ENCODE measurements at places on chromosomes 7 and 10. TPM values are rescaled to one million over a fixed set of nuclear protein-coding genes. Genes with fewer than 3 reads are reported as not detected.

GRCh38 chr7:157830331-157830730, 493.5 kb downstream of the DNAJB6 start:
- no peaks in the 10 kb centered on the region for H3K27me3 ChIP-seq
- no peak for DNase-seq
- no peaks in the 10 kb centered on the region for H3K36me3 ChIP-seq
- H3K4me3 ChIP-seq: no peak overlapping the region
- no peak overlapping the region for H3K27ac ChIP-seq

- peaks cover 7% of the 10 kb centered on the region for H3K4me1 ChIP-seq
- H3K36me3 ChIP-seq: no peaks in the 10 kb centered on the region
- H3K27ac ChIP-seq: no peak overlapping the region
- DNase-seq: peak; percentile 88
- H3K4me3 ChIP-seq: no peak overlapping the region
- no peaks in the 10 kb centered on the region for H3K27me3 ChIP-seq
Measured at GRCh38 chr10:71608819-71609768, 110.5 kb downstream of the C10orf105 start.

The GIMAP7 gene
- 43.6 TPM for total RNA-seq

- H3K36me3 ChIP-seq: no peaks in the 10 kb centered on the region
- no peaks in the 10 kb centered on the region for H3K4me1 ChIP-seq
- H3K4me3 ChIP-seq: no peak overlapping the region
Measured at GRCh38 chr7:136023134-136023869, 46.1 kb upstream of the MTPN start.

The LLCFC1 gene
- not detected for total RNA-seq

The ADAM22 gene
- total RNA-seq: 7.9 TPM

The CDHR3 gene
- total RNA-seq: 7.1 TPM

The ADAM12 gene
- total RNA-seq: 3.3 TPM

- H3K4me3 ChIP-seq: no peak overlapping the region
- DNase-seq: no peak
- peaks cover 3% of the 10 kb centered on the region for H3K36me3 ChIP-seq
- H3K4me1 ChIP-seq: no peaks in the 10 kb centered on the region
- H3K27ac ChIP-seq: peak overlapping the region; percentile 21
- no peaks in the 10 kb centered on the region for H3K27me3 ChIP-seq
Measured at GRCh38 chr10:89426230-89426868, 12.0 kb downstream of the IFIT5 start.

The RAMP3 gene
- total RNA-seq: 82.6 TPM

The PCGF6 gene
- total RNA-seq: 6.3 TPM

DNA sequence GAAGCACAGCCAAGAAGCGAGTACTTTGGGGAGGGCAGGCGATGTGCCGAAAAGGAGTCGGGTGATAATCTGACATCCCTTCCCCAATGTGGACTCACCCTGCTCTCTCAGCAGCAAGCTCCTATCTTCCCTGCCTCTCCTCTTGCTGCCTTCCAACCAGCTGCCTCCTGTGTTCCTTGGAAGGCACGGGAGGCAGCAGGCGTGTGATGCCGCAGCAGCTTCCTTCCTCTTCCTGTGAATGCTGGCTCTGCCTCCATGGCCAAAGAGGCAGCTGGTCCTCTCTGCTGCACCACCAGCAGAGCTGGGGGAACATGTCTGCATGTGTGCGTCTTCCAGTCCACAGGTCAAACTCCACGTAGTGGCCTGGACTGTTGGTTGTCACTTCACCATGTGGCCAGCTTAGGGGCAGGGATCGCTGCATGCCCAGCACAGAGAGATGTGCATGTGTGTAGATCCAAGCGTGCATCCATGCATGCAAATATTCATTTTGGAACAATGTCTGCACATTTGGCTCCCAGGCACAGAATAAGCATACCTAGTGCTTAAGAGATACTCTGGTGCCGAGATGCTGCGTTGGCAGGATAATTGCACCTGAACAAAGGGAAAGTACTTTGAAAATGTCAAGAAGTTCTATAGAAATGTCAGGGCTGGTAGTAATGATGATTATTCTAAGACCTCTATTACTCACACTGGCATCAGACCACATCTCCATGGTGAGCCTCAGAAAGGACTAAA, 499.8 kb downstream of the PLXNA4 start:
- H3K36me3 ChIP-seq: no peaks in the 10 kb centered on the region
- no peak overlapping the region for H3K27ac ChIP-seq

DNA sequence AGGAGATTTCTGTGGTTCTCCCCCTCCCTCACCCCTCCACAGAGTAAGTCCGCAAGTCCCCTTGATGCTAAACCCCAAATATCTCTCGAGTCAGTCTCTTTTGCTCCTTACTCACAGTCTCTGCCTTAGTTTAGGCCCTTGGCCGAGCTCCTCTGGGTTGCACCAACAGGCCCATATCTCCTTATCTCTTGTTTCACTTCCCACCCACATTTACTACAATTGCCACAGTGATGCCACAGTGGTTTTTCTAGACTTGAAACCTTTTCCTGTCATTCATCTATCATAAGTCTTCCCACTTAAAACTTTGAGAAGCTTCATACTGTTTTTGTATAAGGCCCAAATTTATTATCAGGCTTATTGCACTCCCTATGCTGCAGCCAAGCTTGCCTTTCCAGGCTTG, 23.4 kb upstream of the NME8 start:
- no peaks in the 10 kb centered on the region for H3K27me3 ChIP-seq
- H3K27ac ChIP-seq: no peak overlapping the region
- H3K4me3 ChIP-seq: no peak overlapping the region
- H3K36me3 ChIP-seq: no peaks in the 10 kb centered on the region

GRCh38 chr7:86889501-86889900, 170.0 kb downstream of the ELAPOR2 start:
- no peaks in the 10 kb centered on the region for H3K4me1 ChIP-seq
- no peak for DNase-seq
- no peaks in the 10 kb centered on the region for H3K27me3 ChIP-seq
- no peak overlapping the region for H3K4me3 ChIP-seq
- no peaks in the 10 kb centered on the region for H3K36me3 ChIP-seq

DNA sequence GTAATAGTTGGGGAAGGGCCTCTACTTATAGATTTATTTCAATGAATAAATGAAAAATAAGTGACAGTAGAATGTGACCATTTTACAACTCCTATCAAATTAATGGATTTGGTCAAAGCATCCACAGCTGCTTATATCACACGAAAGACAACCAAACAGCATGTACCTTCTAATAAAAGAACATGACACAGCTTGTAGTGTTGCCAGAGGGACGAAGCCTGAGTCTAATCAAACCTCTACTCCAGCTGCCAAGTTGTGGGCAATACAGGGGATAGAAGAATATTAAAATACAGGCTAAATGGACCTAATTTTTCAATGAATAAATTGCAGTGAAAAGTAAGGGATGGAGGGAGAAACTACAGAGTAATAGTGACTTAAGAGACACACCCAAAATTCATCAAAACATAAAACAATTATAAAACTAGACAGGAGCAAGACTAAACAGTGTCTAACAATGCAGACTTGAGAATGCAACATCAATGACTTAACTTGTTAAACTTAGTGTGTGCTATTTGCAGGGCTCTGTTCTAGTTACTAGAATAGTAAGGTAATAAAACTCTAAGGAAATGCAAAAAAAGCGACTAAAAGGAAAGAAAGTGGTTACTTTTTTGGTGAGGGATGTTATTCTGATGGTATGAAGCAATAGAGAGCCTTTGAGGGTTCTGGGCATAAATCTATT, 853.8 kb downstream of the GRM8 start:
- H3K36me3 ChIP-seq: no peaks in the 10 kb centered on the region
- no peak overlapping the region for H3K27ac ChIP-seq
- no peaks in the 10 kb centered on the region for H3K27me3 ChIP-seq
- no peaks in the 10 kb centered on the region for H3K4me1 ChIP-seq
- DNase-seq: no peak
- H3K4me3 ChIP-seq: no peak overlapping the region

GRCh38 chr7:29384277-29384676, 179.4 kb upstream of the PRR15 start:
- DNase-seq: no peak
- no peak overlapping the region for H3K27ac ChIP-seq
- no peaks in the 10 kb centered on the region for H3K27me3 ChIP-seq
- H3K36me3 ChIP-seq: no peaks in the 10 kb centered on the region

DNA sequence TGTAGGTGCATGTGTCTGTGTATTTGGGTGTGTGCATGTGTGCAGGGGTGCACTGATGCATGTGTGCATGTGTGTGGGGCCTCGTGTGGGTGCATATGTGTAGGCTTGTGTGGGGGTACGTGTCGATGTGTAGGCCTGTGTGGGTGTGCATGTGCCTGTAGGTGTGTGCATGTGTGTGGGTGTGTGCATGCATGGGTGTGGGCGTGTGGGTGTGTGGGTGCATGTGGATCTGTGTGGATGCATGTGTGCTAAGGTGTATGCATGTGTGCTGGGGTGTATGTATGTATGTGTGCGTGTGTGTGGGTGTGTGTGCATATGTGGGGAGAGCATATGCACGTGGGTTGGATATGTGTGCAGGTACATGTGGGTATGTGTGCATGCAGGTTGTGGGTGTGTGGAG, 73.2 kb downstream of the NKX6-2 start:
- no peaks in the 10 kb centered on the region for H3K27me3 ChIP-seq
- H3K4me3 ChIP-seq: no peak overlapping the region
- DNase-seq: peak; percentile 16
- H3K36me3 ChIP-seq: peaks cover 7% of the 10 kb centered on the region
- no peak overlapping the region for H3K27ac ChIP-seq

The RTKN2 gene
- total RNA-seq: 1.6 TPM

DNA sequence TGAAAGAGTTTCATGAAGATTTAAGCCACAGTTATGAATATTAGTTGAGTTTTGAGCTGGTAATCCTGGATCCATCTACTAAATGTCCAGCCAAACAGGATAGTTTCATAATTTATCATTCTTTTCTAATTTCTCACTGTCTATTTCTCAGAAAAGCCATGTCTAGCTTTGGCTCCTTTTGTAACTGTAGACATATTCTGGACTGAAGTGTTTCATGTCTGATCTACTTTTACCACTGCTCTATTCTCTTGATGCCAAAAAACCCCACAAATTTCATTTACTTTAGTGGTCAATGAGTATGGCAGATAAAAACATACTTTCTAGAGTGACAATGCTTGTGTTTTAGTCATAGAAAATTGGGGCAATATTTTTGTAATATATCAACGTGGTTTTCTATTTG, 61.2 kb downstream of the ICA1 start:
- DNase-seq: no peak
- H3K27ac ChIP-seq: no peak overlapping the region
- H3K27me3 ChIP-seq: no peaks in the 10 kb centered on the region
- H3K4me3 ChIP-seq: no peak overlapping the region

The MKX gene
- 1.3 TPM for total RNA-seq

DNA sequence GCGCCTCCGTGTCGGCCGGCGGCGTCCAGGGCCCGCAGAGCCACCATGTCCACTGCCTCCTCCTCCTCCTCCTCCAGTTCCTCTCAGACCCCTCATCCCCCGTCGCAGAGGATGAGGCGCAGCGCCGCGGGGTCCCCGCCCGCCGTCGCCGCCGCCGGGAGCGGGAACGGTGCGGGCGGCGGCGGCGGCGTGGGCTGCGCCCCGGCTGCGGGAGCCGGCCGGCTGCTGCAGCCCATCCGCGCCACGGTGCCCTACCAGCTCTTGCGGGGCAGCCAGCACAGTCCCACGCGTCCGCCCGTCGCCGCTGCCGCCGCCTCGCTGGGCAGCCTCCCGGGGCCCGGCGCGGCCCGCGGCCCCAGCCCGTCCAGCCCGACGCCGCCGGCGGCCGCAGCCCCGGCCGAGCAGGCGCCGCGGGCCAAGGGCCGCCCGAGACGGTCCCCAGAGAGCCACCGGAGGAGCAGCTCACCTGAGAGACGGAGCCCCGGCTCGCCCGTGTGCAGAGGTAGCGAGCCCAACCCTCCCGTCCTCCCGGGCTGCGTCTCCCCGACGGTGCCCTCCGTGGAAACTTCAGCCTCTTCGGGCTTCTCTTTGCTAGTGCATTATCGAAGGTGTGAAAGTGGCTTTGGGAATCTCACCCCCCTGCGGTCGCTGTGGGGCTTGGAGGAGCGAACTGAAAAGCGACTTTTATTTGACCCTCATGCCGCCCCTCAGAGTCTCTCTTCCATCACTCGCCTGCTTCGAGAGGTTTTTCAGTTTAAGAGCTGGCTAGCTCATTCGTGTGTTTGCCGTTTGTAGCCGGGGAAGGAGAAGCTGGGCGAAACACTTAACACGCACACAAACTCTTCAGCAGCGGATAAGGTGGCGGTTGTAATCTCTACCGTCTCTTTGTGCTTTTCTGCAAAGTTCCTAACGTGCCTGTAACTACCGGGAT, 975 bp downstream of the GLCCI1 start:
- peak overlapping the region; percentile 76 for H3K4me3 ChIP-seq
- H3K4me1 ChIP-seq: peaks cover 8% of the 10 kb centered on the region
- DNase-seq: peak; percentile 86
- H3K36me3 ChIP-seq: no peaks in the 10 kb centered on the region
- H3K27ac ChIP-seq: peak overlapping the region; percentile 82

GRCh38 chr10:10125676-10126075, 892.0 kb upstream of the CELF2 start:
- no peak for DNase-seq
- H3K27ac ChIP-seq: no peak overlapping the region
- H3K27me3 ChIP-seq: no peaks in the 10 kb centered on the region
- H3K4me3 ChIP-seq: no peak overlapping the region
- no peaks in the 10 kb centered on the region for H3K36me3 ChIP-seq

The IQUB gene
- 6.9 TPM for total RNA-seq

DNA sequence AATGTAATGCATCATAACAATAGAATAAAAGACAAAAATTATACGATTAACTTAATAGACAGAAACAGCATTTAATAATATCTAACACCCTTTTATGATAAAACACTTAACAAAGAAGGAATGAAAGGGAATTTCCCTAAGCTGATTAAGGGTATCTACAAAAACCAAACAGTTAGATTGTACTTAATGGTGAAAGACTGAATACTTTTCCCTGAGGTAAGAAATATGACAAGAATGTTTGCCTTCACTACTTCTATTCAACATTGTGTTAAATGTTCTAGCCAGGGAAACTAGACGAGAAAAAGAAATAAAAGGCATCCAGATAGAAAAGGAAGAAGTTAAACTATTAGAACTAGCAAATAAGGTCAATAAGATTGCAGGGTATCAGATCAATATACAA, 276.9 kb downstream of the BAMBI start:
- no peaks in the 10 kb centered on the region for H3K4me1 ChIP-seq
- no peaks in the 10 kb centered on the region for H3K27me3 ChIP-seq
- no peaks in the 10 kb centered on the region for H3K36me3 ChIP-seq
- H3K4me3 ChIP-seq: no peak overlapping the region

The HK1 gene
- 84.9 TPM for total RNA-seq

- H3K4me3 ChIP-seq: no peak overlapping the region
- H3K27ac ChIP-seq: no peak overlapping the region
- no peak for DNase-seq
- H3K27me3 ChIP-seq: no peaks in the 10 kb centered on the region
Measured at GRCh38 chr7:29588900-29589696, 25.5 kb downstream of the PRR15 start.

The SFRP5 gene
- total RNA-seq: 0.31 TPM

The METTL27 gene
- 19.3 TPM for total RNA-seq

- DNase-seq: no peak
- H3K27ac ChIP-seq: no peak overlapping the region
- no peaks in the 10 kb centered on the region for H3K36me3 ChIP-seq
- no peaks in the 10 kb centered on the region for H3K4me1 ChIP-seq
- H3K4me3 ChIP-seq: no peak overlapping the region
Measured at GRCh38 chr10:120017733-120018417, 125.3 kb downstream of the SEC23IP start.

The CLDN3 gene
- 180 TPM for total RNA-seq

The HNRNPF gene
- 190 TPM for total RNA-seq
